Stimulated activated CD4-positive, alpha-beta T cell treated with anti-CD3 and anti-CD28 coated beads, Interleukin-1b, Interleukin-23, amount 100 ng/mL, for 1 hour (primary cell): ENCODE measurements at places on chromosomes 1 and 21.

DNA sequence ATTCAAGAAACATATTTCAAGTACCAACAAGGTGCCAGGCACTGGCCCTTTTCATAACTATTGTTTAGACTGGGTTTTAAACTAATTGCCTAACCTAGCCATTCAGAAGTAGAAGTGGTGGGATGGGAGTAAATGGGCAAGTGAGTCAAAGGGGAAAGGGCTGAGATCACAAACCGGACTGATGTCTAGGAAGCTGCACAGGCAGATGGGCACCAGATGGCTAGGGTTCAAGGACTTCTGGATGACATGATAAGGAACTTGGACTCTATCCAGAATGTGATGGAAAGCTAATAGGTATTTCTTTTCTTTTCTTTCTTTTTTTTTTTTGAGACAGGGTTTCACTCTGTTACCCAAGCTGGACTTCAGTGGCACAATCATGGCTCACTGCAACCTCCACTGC, 46.6 kb downstream of the LYST start:
- DNase-seq: no peak

DNA sequence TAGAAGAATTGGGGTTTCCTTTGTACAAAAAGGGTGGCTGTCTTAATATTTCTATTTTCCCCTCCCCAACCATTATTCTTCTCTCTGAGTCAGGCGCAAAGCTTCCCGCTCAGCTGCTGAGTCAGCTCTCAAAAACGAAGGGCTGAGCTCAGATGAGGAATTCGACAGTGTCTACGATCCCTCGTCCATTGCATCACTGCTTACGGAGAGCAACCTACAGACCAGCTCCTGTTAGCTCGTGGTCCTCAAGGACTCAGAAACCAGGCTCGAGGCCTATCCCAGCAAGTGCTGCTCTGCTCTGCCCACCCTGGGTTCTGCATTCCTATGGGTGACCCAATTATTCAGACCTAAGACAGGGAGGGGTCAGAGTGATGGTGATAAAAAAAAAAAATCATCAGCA, 3.0 kb upstream of the TUFT1 start:
- DNase-seq: no peak

- DNase-seq: no peak
These were observed 99.5 kb downstream of the PRKAB2 start for GRCh38 chr1:147072482-147073432.

GRCh38 chr1:147579532-147579931, 38.2 kb downstream of the BCL9 start:
- no peak for DNase-seq

DNA sequence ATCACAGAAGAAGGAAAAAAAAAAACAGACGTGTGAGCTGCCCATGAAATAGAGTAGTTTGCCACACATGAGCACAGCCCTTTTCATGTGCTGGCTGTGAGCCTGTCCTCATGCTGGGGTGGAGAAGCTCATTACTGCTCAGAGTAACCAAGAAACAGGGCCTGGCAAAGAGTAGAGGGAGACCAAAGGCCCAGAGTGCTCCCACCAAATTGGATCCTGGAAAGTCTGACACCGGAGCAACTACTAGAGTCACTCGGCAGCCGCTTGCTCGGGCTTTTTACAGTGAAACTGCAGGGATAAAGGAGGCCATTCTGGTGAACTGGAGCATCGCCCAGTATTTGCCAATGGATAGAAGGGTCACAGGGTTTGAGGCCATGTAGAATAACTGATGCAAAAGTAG, 64.4 kb upstream of the BARHL2 start:
- DNase-seq: no peak
